ENCODE measurements at places on chromosomes 3 and 15.

DNA sequence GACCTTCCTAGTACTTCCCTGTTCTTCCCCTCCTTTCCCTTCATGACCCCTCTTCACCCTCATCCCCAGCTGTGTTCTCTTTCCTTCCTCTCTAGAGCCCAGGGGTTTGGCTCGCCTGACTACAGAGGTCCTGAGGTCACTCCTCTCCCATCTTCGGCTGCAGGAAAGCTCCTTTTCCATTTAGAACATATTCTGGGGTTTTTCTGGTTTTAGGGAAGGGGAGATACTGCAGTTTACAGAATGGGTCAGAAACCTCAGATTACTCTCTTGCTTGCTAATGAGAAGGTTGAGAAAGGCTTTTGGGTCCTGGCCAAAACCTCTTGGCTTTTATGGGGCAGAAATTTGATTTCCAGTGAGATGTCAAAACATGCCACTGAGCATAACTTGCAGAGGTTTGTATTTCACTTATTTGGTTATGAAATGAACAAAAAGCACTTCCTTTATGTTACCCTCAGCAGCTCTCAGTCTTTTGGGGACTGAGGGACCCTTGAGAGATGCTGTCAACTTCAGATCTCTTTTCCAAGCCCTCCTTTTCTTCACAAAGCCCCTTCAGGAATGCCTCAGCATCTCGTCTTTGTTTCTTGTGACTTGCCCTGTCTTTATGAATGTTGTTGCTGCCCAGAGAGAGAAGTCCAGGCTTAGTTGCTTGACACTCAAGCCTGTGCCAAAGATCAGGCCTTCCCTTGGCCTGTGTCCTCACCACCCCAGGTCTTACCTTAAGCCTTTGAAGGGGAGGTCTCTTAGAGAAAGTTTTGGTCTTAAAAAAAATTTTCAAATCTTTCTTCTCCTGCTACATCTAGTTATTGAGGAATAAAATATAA is 121.7 kb upstream of the TPM1 start:
- DNase-seq = no peak

- DNase-seq = no peak
These were observed at the start of gene RTP1 for GRCh38 chr3:187197335-187197649. RTP1 (plus strand) TSS chr3:187197486; CDS start chr3:187197516, 30 bp downstream.

DNA sequence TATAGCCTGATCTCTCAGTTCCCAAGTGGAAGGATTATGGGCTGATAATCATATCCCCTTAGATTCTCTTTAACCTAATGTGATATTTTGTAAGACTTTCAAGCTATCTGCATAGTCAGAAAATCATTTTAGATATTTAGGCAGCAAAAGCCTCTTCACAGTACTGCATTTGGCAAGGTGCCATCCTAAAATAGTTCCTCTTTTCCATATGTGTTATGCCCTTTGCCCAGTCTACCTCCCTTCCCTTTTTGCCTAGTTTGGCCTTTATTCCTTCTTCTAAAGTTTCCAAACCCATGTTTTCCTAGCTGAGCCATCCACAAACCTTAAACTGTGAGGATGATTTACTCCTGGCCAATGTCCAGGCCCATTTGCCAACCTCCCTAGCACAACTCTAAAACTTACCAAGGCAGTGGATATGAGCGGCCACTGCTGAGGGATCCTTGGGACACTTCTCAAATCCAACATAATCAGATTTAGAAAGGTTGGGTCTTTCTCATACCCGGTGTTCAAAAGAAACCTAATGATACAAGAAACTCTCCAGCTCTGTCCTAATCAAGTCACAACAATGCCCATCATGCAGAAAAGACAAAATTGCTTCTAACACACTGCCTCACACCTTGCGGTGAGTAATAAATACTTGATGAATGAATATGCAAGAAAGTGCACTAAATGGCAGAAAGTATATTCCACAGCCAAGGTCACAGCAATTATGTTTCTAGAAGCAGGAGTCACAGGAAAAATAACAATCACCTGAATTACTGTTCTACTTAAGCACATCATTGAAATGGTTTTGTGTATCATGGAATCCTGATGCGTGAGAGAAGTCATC is 493.9 kb downstream of the NLGN1 start:
- no peak for DNase-seq

GRCh38 chr3:146503461-146504202 is 34.3 kb upstream of the PLSCR2 start:
- DNase-seq = no peak

- no peak for DNase-seq
These were observed 57.7 kb downstream of the PXYLP1 start for GRCh38 chr3:141289228-141289772.

- DNase-seq = peak; percentile 54
These were observed 144.2 kb upstream of the ARHGEF26 start for GRCh38 chr3:153976891-153977554.

- DNase-seq = no peak
These were observed 71.7 kb downstream of the TBC1D5 start for GRCh38 chr3:17670749-17671148.

DNA sequence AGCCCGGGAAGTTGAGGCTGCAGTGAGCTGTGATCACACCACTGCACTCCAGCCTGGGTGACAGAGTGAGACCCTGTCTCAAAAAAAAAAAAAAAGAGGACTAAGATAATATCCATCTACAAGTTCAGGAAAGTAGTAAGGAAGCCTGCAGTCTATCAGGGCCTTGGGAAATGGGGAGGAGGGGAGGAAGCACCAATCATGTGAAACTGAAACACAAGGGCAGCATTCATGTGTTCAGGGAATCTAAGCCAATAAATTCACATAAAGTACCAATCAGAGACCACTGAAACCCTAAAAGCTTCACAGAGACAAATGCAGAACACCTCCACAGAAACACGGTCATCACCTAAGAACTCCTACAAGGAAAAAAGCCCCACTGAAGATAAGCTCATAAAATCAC is 22.9 kb upstream of the HHATL start:
- no peak for DNase-seq

- no peak for DNase-seq
These were observed 428.3 kb downstream of the CNTN4 start for GRCh38 chr3:2526926-2527325.

DNA sequence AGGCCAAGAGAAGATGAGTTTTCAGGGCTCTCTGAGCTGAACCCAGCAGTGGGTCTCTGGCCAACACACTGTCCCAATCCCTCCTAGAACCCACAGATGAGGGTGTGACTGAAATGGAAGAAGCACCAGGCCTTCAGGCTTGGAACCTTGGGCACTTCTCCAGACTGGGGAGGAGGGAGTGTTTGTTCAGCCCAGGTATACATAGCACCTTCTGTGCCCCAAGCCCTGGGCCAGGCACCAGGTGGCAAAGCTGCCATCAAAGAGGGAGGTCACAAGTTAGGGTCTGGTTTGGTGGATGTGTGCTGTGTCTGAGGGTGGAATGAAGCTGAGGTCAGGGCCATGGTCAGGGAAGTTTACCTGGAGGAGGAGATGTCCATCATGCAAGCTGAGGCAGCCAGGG is 15.8 kb upstream of the RHO start:
- no peak for DNase-seq

DNA sequence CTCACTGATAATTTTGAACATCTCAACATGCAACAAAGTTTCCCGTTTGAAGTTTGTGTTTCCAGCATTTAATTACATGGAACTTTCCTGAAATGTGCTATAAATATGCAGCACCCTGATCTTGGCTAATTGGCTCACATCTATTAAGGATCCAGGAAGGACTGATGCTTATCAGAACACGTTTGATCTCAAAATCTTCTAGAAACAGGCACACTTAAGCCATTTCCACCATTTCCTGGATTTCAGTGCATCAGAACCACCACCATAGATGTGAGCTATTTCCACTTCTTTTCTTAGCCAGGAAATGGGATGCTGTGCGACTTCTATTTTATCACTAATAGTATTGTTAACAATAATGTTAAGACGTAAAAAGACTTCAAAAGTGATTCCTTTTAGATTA is 228.9 kb downstream of the FEZF2 start:
- no peak for DNase-seq

DNA sequence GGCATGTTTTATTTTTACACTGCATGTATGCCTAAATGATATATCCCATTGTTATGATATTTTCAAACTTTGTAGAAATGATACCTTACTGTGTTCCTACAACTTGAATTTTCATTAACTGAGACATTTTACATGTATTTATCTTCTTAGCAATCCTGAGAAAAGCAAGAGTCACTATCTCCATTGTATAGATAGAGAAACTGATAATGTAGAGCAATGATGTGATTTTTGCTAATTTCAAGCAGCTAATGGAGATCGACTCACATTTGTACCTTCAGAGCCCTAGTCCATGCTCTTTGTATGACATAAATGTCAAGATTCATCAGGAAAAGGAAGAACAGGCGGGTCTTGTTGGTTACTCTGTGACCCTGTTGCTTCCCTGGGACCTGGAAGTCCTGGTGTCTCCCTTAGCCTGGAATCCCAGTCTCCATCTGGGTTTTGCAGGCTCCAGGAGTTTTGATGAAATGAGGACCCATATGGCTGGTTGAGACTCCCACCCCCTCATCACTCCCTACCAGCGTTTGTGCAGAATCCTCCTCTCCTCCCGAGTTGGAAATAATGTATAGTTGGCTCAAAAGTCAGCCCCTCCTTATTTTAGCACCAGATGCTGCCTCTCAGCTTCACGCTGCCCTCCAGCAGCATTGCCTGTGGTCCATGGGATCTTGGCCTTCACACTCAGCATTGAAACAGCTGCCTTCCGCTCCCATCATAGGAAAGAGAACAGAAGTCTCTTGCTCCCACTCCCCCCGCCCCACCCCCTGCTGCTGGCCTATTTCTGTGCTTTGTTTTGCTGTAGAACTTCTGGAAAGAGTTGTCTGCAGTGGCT is 67.1 kb downstream of the APBA2 start:
- peak; percentile 40 for DNase-seq

- DNase-seq = no peak
These were observed 9.4 kb upstream of the ANPEP start for GRCh38 chr15:89823836-89824606.

DNA sequence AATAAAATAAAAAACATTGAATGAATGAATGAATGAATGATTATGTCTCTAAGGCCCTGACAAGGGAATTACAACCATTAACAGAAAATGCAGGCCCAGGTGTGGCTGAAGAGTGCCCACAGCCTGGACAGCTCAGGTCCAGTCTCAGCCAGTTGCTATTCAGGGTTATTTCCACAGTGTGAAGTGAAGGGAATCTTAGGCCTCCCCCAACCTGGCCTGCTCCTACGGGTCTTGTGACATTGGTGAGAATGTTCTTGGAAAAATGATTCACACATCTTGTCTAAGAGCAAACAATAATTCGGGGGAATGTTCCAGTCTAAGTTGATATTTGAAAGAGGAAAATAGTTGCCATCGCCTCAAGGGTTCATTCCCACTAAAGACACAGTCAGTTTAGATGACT is 37.0 kb downstream of the MINDY4B start:
- DNase-seq = no peak

DNA sequence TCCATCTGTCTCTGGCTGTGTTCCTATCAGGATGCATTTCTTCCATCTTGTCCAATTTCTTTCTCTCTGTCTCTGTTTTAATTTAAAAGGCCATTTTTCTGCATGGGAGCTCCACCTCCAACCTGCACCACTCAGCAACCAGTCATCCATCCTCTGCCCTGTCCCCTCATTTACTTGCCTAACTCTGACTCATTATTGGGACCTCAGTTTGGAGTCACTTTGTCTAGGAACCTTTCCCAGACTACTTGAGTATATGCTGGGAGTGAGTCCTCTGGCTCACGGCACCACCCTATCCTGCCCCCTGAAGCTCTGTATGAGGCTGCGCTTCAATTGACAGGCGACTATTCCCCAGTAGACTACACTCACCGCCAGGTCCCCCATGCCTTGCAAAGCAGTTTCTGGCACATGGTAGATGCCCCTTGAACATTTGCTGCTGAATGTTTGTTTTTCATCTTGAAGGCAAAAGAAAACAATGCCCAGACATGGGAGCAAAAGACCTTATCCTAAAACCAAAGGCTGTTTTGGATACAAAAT is 513.3 kb upstream of the CFAP20DC start:
- DNase-seq = no peak

- no peak for DNase-seq
These were observed 74.0 kb upstream of the TCF12 start for GRCh38 chr15:56844471-56844870.

DNA sequence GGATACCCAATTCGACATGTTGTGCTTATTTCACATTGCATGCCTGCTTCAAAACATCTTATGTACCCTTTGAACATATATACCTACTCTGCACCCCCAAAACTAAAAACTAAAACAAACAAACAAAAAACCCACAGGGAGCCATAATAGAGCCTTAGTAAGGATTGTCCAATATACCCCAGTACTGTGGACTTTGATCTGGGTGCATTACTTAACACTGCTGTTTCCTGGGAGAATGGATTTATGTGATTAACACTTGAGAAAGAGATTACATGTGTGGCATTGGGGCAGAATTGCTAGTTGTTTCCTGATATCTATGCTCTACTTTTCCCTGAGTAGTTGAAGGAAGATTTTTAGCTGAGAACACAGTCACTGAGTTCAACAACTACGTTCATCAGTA is 583.4 kb upstream of the ROBO1 start:
- no peak for DNase-seq

DNA sequence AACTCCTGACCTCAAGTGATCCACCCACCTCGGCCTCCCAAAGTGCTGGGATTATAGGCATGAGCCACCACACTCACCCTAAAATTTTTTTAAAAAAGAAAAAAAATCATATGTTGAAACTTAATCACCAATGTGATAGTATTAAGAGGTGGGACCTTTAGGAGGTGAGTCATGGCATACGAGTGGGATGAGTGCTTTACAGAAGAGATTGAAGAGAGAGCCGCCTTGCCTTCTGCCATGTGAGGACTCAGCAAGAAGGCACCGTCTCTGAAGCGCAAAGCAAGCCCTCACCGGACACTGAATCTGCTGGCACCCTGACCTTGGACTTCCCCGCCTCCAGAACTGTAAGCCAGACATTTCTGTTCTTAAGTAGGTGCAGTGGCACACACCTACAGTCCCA is 5.5 kb downstream of the ARPIN start:
- DNase-seq = no peak

GRCh38 chr3:108985844-108986243 is 32.2 kb upstream of the GUCA1C start:
- no peak for DNase-seq

DNA sequence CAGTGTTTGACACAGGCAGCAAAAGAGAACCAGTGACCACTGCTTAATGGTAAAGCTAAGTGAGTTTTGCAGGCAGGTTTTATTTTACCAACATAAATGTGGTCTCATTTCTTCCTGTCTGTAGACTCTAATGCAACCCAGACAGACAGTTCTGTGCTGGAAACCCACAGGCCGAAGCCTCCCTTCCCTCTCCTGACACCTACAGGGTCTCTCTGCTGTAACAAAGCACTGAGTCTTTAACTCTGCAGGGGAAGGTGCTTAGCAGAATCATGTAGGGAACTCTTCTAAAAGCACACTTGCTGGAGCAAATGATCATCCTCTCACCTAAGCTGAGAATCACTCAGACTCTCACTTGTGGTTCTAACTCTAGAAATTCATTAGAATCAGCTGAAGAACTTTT is 200.3 kb downstream of the KBTBD8 start:
- DNase-seq = no peak

DNA sequence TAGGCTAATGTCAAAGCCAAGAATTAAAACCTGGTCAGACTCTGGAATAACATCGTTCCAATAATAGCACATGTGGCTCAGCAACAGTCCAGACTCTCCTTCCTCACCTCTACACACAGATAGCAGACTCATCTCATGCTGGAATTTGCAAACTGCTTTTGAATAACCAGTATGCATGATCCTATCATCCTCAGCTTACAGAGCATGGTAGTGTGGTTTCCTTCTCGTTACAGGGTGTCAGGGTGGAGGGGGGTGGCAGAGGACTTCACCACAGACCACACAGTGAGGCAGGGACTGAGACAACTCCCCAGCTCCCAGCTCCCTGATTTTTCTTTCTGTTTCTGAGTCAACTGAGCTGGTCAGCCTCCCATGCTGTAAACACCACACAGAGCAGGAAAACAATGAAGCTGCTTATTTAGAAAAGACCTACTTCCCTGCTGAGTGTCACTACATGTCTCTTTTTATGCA is 101.6 kb downstream of the RPL22L1 start:
- DNase-seq = no peak
